Activated naive CD4-positive, alpha-beta T cell treated with anti-CD3 and anti-CD28 coated beads for 36 hours (primary cell): ENCODE measurements at places on chromosomes 7 and 10. TPM values are rescaled to one million over a fixed set of nuclear protein-coding genes. Genes with fewer than 3 reads are reported as not detected.
A peak's percentile ranks its signal among the peaks of the same experiment; 100 is the strongest.

SNX13 gene
- total RNA-seq: 20.3 TPM

CALCR gene
- total RNA-seq: not detected

ACTR3C gene
- total RNA-seq: 3.1 TPM

ZNF804B gene
- not detected for total RNA-seq

DNA sequence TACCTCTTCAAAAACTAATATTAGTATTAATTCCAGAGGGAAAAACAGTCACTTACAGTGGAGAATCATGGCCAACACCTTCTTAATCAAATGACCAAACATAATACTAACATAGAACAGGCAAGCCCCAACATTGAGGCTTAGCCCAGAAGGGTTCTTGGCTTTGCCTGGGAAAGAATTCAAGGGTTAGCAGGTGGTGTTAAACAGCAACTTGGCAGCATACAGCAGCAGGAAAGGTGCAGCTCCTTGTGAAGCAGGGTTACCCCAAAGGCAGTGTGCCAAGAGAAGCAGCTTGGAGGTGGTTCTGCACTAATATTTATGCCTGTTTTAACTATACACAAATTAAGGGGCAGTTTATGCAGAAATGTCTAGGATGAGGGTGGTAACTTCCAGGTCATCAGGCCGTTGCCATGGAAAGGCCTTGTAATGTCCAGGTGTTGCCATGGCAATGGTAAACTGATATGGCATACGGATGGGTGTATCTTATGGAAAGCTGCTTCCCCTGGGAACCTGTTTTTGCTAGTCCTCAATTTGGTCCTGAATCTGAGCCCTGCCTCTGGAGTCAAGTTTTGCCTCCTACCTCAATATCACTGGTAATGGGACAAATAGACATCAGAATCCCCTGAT is 27.2 kb upstream of the BEND7 start:
- DNase-seq: no peak

DNA sequence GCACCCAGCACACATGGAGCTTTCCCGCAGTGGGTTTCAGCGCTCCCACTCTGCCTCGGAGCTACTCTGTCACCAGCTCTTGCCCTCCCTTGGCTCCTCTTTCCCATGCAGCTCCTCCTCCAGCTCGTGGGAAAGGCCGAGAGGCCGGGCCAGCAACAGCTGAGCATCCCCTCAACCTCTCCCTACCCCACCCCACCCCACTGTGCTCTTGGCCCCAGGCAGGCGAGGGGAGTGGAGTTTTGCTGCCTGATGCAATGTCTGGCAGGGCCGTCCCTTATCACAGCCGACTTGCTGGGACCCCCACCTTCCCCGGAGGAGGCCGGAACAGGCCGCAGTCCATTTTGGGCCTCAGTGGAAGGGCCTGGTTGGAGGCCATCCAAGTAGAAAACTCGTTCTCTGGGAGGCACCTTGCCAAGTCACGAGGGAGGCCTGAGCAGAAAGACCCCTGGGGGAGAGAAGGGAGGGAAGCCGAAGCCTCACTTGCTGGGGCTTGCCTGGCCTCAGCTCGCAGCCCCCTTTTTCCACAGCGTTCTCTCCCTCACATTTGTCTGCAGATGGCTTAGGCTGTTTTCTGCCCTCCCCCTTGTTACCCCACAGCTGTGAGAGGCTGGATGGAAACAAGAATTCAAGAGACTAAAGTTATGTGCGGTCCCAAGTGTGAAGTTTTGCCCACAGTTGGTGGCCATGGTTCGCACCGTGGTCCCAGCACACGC is 35.3 kb downstream of the CHST3 start:
- DNase-seq: no peak

- DNase-seq: no peak
Measured at GRCh38 chr10:131560166-131560565, 248.6 kb upstream of the TCERG1L start.

GRCh38 chr7:77330169-77330882 is 85.8 kb downstream of the GSAP start:
- DNase-seq: peak; percentile 59

DNA sequence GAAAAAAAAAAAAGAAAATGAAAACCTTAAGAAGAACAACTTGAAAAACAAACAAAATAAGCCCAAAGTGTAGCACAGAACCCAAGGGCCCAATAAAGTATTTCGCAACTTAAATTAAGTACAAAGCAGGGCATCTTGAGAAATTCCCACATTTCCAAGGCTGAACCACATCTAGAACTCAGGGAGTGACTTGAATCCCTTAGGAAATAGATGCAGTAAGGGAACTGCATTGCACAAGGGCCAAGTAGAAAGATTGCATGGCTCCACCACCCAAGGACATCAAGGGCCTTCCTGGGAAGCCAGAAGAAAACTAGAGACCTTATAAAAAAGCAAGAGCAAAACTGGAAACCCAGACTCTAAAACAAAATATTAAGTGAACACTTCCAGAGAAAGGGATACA is 352.7 kb downstream of the CXCL12 start:
- DNase-seq: no peak

- DNase-seq: no peak
Measured at GRCh38 chr10:74548676-74549075, 277.7 kb upstream of the KAT6B start.

DNA sequence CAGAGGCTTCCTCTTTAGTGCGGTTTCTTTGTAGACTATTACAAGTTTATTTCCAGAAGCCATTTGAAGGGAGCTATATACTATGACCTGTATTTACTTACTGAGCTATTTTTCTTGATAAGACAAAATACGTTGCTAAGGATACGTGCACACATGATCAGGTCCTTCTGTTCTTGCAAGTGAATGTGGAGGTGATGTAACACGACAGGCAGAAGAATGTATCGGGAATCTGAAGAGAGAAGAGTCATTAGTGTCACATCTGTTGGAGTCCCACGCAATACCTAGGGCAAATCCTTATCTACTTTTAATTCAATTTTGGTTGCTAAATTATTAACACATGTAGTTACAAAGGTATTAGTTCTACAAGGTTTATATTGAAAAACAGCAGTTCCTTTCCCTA is 284.6 kb upstream of the IMMP2L start:
- DNase-seq: no peak

DNA sequence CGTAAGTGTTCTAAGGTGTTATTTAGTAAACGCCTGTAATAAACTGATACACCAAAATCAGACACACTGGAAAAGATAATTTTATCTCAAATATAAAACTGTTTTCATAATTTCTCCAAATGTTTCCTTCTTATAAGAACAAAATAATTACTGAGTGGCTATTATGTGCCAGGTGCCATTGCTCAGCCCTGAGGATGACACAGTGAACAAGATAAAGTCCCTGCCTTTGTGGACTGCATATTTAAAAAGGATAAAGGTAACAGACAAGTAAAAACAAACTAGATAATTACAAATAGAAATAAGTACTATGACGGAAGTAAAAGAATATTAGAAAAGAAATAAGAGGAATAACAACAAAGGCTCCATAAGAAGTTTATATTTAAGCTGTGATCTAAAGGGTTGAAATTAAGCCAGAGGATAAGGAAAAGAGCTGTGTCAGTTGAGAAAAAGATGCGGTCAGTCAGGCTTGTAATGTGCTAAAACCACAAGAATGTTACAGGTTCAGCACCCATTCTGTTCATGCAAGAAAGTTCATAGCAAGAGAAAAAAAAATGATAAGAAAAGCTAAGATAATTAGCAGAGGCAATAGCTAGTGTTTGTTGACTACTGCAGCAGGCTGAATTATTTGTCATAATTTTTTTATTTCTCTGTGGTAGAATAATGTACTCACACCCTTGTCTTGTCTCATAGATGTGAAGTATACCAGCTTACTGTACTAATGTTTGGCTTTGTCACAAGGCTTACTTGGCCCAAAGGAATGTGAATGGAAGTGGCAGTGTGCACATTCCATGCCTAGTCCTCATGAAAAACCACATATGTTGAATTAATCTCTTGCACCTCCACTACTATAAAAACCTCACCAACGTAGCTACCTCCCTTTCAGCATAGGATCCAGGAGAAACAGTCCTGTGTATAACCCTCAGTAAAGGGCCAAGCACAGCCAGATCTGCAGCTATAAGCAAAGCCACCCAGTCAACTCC is 75.1 kb downstream of the CRPPA start:
- no peak for DNase-seq

DNA sequence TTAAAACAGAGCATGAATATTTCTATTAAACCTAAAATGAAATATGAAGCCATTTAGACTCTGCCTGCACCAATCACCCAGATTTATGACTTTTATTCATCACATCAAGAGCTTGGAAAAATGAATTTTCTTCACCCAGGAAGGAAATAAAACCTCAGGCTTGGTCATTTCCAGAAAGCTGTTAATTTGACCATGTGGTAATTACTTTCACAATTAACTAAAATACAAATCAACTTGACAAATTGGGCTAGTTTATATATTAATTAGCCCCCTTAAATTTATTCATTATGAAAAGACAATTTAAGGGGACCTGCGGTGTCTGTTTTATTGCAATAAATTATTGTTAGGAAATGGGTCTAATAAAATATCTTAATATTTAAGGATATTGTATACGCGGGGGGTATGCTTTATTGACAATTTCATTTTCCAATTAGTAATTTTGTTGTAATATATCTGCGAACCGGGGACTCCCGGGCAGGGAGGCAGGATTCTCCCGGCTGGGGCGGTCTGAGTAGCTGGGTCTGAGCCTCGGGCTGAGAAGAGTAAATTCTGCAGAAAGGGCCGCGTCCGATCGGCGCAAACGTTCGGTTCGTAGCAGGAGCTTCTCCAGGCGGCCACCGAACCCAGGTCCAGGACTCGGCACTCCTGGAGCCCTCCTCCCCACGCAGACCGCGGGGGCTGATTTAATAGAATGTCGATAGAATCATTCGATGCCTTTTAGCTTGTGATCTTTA is 9.4 kb upstream of the MNX1 start:
- no peak for DNase-seq

DNA sequence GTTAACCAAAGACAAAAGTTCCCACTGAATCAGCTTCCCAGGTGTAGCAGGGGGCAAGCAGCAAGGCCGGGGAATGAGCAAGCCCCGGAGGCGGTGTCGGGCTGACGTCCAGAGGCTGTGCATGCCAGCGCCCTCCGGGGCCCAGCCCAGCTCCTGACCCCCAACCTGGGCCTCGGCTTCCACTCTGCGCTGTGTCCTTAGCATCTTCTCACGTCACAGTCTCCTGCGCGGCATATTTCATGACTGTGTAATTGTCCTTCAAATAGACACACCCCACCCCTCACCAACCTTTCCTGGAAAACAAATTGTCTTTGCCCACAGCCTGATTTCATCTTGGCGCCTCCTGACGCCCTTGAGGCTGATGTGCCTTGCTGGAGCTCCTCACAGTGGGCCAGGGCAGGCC is 133.5 kb downstream of the RGS10 start:
- DNase-seq: no peak

DNA sequence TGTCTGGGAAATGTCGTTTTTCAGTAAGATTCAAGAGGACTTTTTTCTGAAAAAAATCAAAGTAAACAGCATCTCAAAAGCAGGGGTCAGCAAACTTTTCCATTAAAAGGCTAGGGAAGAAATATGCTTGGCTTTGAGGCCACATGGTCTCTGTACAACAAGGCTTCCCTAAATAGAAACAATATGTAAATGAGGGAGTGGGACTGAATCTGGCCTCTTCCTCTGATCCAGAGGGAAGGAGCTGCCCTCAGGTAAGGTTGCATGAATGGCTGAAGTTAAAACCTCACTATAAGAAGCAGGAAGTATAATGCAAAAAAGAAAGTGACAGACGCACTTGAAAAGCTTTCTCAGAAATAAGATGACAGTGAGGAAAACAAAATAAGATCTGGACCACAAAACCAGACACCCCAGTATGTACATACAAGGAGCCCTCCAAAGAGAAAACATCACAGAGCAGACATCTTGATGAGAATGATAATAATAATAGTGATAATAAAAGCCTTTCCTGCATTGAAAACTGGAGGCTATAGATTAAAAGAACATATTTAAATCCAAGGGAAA is 115.2 kb downstream of the PLXNA4 start:
- DNase-seq: no peak

DNA sequence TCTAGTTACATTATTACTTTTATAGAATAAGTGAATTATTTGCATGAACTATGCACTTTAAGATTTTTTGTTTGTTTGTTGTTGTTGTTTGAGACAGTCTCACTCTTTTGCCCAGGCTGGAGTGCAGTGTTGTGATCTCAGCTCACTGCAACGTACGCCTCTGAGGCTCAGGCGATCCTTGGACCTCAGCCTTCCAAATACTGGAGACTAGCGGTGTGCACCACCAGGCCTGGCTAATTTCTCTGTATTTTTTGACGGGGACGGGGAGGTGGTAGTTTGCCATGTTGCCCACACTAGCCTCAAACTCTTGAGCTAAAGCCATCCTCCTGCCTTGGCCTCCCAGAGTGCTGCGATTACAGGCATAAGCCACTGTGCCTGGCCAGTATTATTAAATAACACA is 29.2 kb downstream of the KCND2 start:
- no peak for DNase-seq

DNA sequence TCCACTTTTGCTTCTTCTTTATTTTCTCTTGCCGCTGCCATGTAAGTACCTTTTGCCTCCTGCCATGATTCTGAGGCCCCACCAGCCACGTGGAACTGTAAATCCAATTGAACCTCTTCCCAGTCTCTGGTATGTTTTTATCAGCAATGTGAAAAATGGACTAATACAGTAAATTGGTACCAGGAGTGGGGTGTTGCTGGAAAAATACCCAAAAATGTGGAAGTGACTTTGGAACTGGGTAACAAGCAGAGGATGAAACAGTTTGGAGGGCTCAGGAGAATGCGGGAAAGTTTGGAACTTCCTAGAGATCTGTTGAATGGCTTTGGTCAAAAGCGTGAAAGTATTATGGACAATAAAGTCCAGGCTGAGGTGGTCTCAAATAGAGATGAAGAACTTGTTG is 670.3 kb upstream of the ZWINT start:
- DNase-seq: no peak

DNA sequence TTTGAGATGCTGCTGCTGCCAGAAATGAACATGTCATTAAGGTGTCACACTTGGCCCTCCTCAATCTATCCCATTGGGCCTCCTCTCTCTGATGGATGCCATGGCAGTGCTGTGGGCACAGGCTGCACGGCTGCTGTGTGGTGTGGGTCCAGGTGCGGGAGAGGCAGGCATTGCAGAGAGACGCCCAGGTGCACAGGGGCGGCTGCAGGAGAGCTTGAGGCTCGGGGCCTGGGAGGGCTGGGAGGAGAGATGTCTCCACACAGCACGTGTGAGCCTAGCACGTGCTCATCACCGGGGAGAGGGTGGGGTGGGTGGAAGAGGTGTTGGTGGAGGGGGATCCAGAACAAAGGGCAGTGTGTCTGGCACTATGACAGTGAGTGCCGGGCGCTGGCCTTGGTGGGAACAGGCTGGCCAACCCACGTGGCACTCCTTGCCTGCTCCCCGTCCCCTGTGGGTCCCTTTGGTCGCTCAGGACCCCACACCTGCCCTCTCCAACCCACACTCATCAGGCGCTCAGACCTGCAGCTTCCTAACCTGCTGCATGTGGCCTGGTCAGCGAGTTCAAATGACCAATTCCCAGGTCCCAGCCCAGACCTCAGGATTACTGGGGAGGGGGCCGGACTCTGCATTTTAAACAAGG is 39.9 kb upstream of the BNIP3 start:
- DNase-seq: no peak

- no peak for DNase-seq
Measured at GRCh38 chr10:13356392-13356791, 8.3 kb upstream of the SEPHS1 start.
